ENCODE measurements at places on chromosomes 11 and 22.

- no peak for DNase-seq
Measured at GRCh38 chr22:29580200-29580810, 608 bp downstream of the NIPSNAP1 start.

- no peak for DNase-seq
Measured at GRCh38 chr11:29780756-29781155, 236.1 kb downstream of the KCNA4 start.

DNA sequence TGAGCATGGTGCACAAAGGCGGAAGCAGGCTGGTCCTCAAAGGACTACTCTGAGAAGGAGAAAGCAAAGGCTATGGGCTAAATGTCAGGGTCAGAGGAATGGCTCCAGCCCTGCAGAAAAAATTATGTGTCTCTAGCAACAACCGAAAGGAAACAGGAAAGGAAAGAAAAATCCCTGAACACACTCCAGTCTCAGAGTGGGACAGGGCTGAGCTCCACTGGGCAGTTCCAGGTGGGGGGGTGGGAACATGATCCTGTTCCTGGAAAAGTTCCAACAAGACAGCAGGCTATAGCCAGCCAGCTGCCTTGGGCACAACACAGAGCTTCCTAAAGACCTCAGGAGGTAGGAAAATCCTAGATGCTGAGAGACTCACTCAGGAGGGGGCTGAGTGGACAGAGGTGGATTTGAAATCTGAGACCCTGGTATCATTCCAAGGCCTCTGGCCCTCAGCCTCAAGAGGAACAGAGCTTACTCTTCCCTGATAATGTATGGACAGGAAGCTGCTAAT lies 1088.2 kb downstream of the TBC1D22A start:
- no peak for DNase-seq

- DNase-seq = no peak
Measured at GRCh38 chr11:28011813-28012212, 96.1 kb downstream of the KIF18A start.

DNA sequence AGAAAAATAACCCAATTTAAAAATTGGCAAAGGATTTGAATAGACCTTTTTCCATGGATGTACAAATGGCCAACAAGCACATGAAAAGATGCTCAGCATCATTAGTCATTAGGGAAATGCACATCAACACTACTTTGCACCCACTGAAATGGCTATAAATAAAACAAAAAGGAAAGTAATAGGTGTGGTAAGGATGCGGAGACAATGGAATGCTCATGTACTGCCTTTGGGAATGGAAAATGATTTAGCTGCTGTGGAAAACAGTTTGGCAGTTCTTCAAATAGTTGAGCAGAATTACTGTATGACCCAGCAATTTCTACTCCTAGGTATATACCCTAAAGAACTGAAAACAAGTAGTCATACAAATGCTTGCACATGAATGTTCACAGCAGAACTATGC lies 37.4 kb downstream of the LARGE2 start:
- no peak for DNase-seq

- no peak for DNase-seq
Measured at GRCh38 chr22:35525687-35526332, 14.8 kb upstream of the RASD2 start.

DNA sequence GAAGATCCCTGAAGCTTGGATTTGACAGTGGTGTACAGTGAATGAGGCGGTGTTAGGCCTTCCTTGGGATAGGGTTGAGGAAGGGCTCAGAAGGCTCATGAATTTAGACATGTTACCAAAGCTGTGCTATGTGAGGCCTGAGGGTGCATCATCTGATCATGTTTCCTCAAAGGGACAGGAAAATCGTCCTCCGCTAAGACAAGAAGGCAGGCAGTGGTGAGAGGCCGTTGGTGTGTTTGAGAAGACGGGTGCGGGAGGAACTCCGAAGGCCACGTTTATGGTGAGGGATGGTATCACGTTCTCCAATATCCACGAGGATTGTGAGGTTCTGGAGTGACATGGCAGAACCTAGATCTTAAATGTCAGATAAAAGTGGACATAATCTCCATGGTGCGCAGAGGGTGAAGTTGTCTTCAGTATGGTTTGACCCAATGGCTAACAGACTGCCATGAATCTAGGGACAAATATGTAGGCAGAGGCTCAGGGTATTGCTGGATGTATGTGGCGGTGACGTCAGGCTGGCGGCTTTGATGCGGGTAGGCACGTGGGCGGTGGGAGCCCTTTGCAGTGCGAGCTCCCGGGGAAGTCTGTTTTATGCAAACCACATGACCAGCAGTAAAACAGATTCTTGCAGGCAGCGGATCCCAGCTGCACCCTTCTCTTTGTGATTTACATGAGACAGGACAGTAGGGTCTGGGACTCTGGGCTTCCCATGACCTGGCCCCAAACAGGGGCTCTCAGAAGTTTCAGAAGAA lies 242.3 kb upstream of the B3GAT1 start:
- no peak for DNase-seq

DNA sequence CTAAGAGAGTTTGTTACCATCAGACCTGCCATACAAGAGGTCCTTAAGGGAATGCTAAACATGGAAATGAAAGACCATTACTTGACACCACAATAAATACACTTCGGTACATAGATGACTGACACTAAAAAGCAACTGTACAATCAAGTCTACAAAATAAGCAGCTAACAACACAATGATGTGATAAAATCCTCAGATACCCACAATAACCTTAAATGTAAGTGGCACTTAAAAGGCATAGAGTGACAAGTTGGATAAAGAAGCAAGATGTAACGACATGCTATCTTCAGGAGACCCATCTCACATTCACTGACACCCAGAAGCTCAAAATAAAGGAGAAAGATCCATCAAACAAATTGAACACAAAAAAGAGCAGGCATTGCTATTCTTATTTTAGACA lies 107.6 kb downstream of the LRRC4C start:
- DNase-seq = no peak

- DNase-seq = no peak
Measured at GRCh38 chr22:29773233-29773632, 6.1 kb downstream of the UQCR10 start.

DNA sequence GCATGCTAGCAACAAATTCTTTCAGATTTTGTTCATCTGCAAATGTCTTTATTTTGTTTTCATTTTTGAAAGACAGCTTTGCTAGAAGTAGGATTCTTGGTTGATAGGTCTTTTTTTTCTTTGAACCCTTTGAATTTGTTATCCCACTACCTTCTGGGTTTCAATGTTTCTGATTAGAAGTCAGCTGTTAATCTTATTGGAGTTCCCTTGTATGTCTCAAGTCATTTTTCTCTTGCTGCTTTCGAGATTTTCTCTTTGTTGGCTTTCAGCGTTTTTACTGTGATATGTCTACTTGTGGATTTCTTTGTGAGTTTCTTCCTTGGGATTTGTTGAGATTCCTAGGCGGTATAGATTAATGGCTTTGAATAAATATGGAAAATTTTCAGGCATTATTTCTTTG lies 27.2 kb upstream of the MS4A8 start:
- DNase-seq = no peak
